Lung (tissue), 17 donors: ENCODE measurements at places on chromosomes 7 and 10. TPM values are rescaled to one million over a fixed set of nuclear protein-coding genes. Genes with fewer than 3 reads are reported as not detected.

GRCh38 chr10:21724020-21724589, 190.1 kb downstream of the MLLT10 start:
- H3K4me1 ChIP-seq: peaks cover 20% of the 10 kb centered on the region
- H3K27ac ChIP-seq: no peak overlapping the region
- no peaks in the 10 kb centered on the region for H3K27me3 ChIP-seq
- DNase-seq: no peak

DNA sequence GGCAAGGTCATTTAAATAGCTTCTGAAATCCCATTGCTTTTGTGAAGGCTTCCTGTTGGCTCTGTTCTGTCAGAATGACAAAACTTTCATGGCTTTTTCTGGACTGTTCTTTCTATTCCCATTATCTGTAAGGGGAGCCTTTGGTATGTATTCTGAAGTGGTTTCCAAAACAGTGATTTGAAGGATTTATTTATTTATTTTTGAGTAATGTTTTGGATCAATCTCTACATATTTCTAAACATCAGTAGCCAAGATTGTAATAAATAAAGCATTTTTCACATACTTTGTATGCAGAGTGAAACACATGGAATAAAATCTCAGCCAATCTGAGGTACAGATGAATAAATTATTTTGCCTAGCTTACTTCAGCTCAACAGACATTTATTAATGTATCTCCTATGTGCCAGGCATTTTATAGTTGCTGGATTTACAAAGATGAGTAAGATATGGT, 121.1 kb downstream of the BBS9 start:
- no peak for DNase-seq
- H3K27me3 ChIP-seq: no peaks in the 10 kb centered on the region
- H3K4me3 ChIP-seq: no peak overlapping the region
- no peaks in the 10 kb centered on the region for H3K36me3 ChIP-seq
- no peak overlapping the region for H3K27ac ChIP-seq
- H3K4me1 ChIP-seq: peaks cover 26% of the 10 kb centered on the region

DNA sequence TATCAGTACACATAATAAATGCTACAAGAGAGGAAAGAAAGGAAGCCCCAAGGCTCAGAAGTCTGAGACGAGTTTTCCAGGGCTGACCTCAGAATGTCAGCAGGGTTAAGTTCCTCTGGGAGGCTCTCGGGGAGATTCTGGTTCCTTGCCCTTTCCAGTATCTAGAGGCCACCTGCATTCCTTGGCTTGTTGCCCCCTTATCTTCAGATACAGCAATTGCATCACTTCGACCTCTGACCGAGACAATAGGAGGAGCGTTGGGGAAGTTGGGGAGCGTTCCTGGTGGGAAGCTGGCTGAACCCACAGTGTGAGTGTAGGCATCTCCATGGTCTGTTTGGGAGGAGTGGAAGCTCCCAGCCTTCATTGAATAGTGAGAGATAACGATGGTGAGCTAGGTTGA, 72.0 kb upstream of the MTPN start:
- DNase-seq: no peak
- no peaks in the 10 kb centered on the region for H3K36me3 ChIP-seq
- no peak overlapping the region for H3K4me3 ChIP-seq
- no peaks in the 10 kb centered on the region for H3K4me1 ChIP-seq
- H3K27ac ChIP-seq: no peak overlapping the region

GRCh38 chr10:3559527-3559926, 225.5 kb downstream of the KLF6 start:
- no peaks in the 10 kb centered on the region for H3K27me3 ChIP-seq
- H3K4me1 ChIP-seq: no peaks in the 10 kb centered on the region
- no peak overlapping the region for H3K4me3 ChIP-seq
- DNase-seq: no peak
- no peaks in the 10 kb centered on the region for H3K36me3 ChIP-seq
- H3K27ac ChIP-seq: no peak overlapping the region

- DNase-seq: peak; percentile 84
- no peak overlapping the region for H3K4me3 ChIP-seq
- no peak overlapping the region for H3K27ac ChIP-seq
- H3K4me1 ChIP-seq: peaks cover 44% of the 10 kb centered on the region
- H3K27me3 ChIP-seq: no peaks in the 10 kb centered on the region
Observed at GRCh38 chr10:13993169-13993568, 337.6 kb downstream of the FRMD4A start.

- no peak overlapping the region for H3K4me3 ChIP-seq
- DNase-seq: peak; percentile 19
- no peak overlapping the region for H3K27ac ChIP-seq
- H3K36me3 ChIP-seq: no peaks in the 10 kb centered on the region
- H3K27me3 ChIP-seq: no peaks in the 10 kb centered on the region
Observed at GRCh38 chr7:88431882-88432281, 125.2 kb upstream of the STEAP4 start.

DNA sequence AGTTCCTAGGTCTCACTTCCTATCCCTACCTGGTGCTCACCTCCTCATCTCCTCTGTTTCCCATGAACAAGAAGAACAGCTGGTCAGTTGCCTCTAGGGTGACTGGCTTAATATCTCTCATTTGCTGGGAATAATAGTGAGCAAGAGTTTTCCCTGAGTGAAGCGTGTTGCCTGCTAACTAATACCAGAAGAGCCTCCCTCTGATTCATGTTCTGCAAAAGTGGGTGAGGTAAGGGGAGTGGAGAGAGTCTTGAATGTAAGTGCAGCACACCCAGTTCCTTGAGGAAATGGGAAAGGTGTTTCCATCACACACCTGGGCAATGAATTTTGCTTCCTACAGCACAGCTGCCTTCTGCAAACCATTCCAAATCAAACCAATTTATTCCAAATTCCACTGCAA, 29.6 kb downstream of the FZD1 start:
- H3K27me3 ChIP-seq: no peaks in the 10 kb centered on the region
- H3K27ac ChIP-seq: no peak overlapping the region
- no peaks in the 10 kb centered on the region for H3K4me1 ChIP-seq
- H3K36me3 ChIP-seq: no peaks in the 10 kb centered on the region
- no peak for DNase-seq

DNA sequence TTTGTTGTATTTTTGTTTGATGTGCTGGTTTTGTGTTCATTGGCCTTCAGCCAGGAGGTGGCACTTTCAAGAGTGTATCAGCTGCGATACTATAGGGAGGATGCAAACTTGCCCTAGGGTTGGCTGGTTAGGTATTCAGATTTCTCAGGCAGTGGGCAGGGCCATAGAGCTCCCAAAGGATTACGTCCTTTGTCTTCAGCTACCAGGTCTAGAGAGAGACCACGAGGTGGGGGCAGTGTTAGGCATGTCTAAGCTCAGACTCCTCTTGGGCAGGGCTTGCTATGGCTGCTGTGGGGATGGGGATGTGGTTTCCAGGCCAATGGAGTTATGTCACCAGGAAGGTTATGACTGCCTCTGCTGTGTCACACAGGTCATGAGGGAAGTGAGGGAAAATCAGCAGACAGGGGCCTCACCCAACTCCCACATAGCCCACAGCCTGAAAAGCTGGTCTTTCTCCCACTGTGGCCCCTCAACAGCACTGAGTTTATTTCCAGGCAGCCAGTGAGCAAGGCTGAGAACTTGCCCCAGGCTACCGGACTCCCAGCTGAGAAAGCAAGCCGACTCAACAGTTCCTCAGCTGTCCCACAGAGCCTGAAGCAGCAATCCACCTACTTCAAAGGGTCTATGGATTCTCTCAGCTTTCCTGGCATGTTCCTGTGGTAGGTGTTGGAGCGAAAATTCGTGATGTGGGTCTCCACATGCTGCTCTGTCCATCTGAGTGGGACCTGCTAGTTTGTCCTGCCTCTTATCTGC, 227.4 kb upstream of the COBL start:
- no peak overlapping the region for H3K4me3 ChIP-seq
- no peak overlapping the region for H3K27ac ChIP-seq
- DNase-seq: no peak
- H3K36me3 ChIP-seq: no peaks in the 10 kb centered on the region
- no peaks in the 10 kb centered on the region for H3K27me3 ChIP-seq

Gene FBXL13
- polyA plus RNA-seq: 1.4 TPM

Gene CYP2E1
- polyA plus RNA-seq: 1.2 TPM

DNA sequence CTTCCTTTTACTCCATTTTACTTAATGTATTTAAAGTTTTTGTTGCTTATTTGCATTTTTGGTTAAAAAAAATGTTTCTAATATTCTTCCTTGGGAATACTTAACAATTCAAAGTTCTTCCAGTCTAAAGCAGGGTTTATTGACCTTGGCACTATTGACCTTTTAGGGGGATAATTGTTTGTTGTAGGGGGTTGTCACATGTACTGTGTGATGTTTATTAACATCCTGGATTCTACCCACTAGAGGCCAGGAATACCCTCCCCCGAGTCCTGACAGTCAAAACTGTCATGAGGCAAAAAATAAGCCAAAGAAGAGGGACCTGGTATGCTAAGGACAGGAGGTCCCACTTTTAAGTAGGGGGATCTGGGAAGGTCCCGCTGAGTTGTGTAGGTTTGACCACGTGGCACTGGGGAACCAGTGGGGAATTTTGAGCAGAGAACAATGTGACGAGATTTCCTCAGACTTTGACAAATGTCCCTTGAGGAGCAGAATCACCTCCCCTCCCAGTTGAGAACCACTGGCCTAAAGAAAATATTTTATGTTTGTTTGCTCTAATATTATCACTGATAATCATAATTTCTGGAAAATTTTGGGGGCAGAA, 178.3 kb upstream of the PRR15 start:
- no peaks in the 10 kb centered on the region for H3K4me1 ChIP-seq
- H3K27ac ChIP-seq: no peak overlapping the region
- no peaks in the 10 kb centered on the region for H3K27me3 ChIP-seq
- DNase-seq: no peak

DNA sequence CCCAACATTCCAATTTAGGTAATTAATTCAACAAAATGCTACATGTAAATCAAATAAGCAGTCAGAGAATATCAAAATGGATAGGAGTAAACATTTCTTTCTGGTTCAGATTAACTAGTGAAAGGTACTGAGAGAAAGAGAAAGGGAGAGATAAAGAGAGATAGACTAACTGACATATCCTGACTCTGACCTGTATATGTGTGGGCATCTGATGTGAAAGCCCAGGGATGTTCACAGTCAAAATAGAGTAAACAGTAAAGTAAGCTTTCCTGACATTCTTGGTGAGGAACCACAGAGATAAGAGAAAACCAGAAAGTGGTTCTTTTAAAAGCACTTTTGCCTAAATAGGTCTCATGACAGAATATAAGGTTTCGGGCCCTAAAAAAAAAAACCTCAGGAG, 37.5 kb upstream of the ANK3 start:
- H3K27me3 ChIP-seq: no peaks in the 10 kb centered on the region
- H3K36me3 ChIP-seq: no peaks in the 10 kb centered on the region
- H3K27ac ChIP-seq: no peak overlapping the region
- peaks cover 14% of the 10 kb centered on the region for H3K4me1 ChIP-seq
- no peak overlapping the region for H3K4me3 ChIP-seq
- DNase-seq: no peak

DNA sequence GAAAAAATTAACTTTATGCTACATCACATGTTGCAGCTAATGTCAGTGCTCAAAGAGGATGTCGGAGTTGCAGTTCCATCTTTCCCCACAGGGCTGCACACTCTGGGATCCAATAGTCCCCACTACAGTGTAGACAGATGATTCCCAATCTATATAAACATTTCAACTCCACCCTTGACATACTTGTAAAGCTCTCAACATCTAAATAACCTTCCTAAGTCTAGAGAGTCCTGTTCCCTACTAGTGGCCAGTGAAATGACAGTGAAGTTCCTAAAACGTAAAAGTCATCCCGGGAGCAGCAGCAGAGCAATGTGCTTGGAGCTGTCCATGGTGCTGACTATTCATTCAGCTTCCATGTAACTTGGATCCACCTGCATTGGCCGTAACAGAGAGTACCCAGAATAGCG, 145.1 kb downstream of the GRM8 start:
- H3K36me3 ChIP-seq: no peaks in the 10 kb centered on the region
- no peak overlapping the region for H3K27ac ChIP-seq
- H3K4me1 ChIP-seq: no peaks in the 10 kb centered on the region
- no peak overlapping the region for H3K4me3 ChIP-seq
- H3K27me3 ChIP-seq: no peaks in the 10 kb centered on the region
- DNase-seq: peak; percentile 76

DNA sequence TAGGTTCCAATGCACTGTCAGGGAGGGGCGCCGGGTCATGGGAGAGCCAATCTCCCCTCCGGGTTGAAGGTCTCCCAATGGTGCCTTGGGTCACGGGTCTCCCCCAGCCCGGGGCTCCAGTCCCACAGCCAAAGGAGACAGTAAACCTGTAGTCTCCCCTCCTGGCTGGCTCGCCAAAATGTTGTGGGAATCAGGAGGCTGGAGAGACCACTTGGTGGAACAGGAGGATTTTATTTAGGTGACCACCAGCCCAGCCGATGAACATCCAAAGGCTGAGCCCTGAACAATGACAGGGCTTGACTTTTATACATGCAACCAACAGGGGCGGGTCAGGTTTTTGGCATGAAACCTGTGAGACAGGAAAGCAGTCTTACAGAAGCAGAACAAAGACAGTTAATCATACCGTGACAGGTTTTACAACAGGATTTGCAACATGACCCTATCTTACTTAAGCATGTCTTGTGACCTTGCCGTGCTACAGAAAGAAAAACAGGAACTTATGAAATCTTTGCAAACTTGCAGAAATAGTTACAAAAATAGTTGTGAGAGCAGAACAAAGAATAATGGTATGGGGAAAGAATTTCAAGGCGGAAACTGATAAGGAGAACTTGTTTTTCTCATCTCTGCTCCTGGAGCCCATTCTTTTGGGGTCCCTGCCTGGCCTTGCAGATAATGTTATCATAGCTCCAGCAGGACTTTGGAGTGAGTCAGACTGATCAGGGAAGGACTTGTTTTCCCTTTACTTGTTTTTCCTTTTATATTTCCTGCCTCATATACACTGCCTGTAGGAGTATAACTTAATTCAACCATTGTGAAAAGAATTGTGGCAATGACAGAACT, 7.1 kb downstream of the ERV3-1 start:
- H3K4me1 ChIP-seq: no peaks in the 10 kb centered on the region
- H3K4me3 ChIP-seq: no peak overlapping the region
- no peaks in the 10 kb centered on the region for H3K27me3 ChIP-seq
- H3K36me3 ChIP-seq: no peaks in the 10 kb centered on the region
- H3K27ac ChIP-seq: peak overlapping the region; percentile 5
